ENCODE measurements at places on chromosomes 5 and 9.

DNA sequence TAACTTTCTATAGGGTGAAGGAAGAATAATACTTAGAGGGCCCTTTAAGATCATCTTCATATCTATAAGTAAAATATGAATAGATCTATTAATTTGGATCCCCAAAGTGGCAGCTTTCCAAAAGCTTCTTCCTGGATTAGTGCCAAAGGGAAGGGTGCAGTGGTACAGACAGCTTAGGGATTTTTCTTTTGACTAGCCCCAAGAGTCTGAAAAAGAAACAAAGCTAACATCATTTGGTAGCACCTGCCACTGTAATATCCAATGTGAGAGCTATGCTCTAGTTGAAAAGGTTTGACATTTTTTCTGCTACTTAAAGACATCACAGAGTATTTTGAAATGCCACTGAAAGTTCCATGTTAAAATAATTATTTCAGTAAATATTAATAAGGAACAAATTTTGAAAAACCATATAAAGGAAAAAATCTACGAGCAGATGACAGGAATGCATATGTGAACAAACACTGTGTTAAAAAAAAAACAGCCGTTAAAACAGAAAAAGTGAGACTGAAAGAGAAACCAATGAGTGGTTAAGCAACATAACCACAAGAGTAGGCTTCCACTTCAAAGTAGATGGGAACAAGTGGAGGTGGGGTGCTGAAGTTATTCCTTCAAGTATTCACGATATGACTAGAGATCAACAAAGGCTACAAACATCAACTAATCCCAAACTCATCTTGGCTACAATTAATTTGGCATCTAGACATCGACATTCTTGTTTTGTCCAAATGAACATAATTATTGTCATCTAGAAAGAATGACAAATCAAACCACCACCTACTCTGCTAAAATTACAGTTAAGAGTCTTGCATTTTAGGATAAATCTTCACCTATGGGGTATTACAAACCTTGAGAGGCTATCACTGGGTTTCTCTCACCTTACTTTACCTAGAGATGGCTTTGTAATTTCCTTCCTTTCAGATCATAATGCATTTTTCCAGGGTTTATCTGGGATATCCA is 137.5 kb downstream of the CPLANE1 start:
- no peak for DNase-seq

DNA sequence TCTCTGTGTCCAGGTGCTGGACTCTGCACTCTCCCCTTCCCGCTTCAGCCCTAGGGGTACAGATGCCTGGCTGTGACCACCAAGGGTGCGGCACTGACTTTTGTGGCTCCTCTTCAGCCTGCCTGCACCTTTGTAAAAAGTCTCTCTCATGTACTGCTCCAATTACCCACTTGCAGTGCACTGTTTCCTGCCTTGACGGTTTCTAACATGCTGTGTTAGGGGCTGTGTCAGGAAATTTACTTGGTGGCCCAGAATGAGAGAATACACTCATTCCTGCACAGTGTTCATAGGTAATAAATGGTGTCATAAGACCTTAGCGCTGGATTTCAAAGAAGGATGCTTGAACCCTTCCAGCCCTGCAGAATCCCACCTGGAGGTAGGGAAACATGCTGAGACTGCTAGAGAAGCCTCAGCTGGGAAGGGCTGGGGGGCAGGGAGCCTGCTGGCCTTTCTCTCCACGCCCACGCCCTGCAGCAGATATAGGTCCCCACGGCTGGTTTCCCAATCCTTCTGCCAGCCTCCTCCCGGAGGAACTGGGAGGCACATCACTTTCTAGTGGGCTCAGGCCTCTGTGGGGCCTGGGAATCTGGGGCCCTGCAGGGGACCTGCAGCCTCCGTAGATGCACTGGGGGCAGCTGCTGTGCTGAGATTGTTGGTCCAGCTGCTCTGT is 17.6 kb upstream of the HRH2 start:
- DNase-seq = no peak

- no peak for DNase-seq
Observed at GRCh38 chr9:110124439-110124838, 83.5 kb downstream of the C9orf152 start.

- no peak for DNase-seq
Observed at GRCh38 chr9:126147186-126147935, 179.3 kb upstream of the MVB12B start.

DNA sequence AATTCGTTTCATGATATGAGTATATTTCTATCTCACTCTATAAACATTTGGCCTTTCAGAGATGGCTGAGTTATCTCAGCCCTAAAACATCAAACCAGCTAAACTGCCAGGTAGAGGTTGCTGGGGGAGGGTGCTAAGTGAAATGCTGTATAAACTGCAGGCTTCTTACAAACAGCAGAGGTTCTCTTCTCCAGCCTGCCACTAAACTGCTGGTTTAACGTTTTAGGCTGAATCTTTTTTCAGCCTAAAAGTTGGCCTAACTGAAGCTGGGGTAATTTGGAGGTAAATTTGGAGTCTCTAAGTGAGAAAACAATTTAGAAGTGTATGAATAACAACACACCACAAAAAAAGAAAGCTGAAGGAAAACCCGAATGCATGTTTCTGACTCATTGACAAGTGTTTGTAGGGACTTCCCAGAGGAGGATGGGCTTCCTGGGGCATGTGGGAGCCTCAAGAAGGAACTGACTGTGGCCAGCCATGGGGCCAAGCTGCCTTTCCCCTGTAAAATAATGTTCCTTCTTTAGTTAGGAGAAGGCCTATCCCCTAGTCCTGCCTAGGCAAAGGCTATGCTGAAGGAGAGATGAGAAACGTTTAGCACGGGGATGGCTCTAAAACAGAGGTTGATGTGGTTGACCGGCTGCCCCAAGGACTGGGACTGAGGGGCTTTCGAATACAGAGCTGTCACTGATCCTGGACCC is 44.3 kb downstream of the SLC28A3 start:
- no peak for DNase-seq

DNA sequence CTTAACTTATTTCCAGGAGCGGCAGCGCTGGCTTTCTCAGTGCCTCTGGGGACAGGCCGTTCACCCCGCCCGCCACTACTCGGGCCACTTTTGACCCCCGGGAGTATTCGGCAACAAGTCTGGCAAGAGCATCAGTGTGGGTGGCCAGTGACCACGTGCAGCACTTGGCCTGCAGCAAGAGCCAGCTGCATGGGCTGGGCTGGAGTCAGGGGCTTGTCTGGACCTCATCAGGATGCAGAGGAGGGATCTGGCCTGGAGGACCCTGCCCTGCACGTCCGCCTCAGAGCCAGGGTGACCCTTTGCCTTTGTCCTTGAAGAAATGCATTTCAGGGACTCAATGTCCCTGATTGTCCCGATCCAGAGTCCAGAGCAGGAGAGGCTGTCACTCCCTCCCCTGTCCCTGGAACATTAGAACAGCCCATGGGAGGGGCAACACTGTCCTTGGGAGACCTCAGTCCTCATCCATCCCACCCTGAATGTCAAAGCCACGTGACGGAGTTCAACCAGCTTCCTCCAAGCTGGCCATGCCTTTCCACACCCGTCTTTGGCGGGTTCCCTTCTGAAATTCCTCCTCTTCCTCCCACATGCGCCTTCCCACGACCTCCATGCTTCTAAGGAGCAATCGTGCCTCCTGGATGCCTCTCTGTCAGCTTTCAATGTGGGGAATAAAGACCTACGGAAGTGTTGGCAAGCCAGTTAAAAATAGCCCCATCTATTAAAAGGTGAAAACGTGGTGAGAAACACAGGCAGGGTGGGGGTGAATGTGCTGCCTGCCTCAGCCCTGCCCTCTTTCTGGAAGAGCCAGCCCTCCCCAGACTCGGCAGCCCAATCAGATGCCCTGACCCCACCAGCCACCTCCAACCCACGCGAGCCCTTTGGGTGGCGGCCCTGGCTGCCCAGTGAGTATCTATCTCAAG is 99.0 kb downstream of the OLFM1 start:
- no peak for DNase-seq

DNA sequence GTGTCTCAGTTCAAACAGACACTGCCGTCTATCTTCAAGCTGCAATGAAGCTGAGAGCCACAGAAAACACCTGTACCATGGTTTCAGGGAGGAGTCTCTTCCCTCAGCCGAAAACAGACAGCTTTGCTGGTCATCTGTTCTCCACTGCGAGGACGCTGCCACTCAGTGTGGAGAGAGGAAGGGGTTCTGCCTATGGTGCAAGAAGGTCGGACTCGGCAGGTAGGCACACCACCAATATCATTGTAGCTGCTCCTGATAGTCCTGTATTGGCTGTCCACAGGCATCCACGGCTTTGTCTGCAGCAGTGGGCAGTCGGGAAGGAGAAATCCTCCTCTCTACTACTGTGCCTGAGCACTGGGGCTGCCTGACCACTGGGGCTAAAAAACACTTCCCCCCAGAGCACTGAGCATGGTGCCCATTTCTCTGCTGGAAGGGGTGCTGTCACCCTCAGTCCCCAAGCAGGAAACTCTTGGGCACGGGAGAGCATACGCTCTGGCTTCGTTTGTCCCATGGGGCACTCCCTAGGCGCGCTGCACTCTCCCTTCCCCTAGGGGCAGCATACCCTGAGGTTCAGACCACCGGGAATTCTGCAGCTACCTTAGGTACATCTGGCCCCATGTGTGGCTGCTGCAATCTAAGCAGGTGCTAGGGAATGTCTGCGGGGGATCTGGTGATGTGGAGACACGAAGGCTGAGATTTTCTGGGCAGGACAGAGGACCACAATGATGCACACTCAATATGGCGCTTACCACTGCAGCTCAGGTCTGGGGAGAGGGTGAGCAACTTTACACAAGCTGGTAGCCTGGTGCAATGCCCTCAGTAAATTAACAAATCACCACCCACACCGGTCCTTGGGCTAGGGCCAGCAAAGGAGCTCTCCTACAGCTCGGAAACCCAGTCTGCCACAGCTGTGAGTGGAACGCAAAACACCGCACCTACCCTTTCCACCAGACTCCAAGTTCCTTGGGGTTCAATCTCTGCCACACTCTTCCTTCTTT is 880.9 kb upstream of the SEMA6A start:
- DNase-seq = no peak

GRCh38 chr5:961002-961710 is 47.4 kb upstream of the NKD2 start:
- no peak for DNase-seq

DNA sequence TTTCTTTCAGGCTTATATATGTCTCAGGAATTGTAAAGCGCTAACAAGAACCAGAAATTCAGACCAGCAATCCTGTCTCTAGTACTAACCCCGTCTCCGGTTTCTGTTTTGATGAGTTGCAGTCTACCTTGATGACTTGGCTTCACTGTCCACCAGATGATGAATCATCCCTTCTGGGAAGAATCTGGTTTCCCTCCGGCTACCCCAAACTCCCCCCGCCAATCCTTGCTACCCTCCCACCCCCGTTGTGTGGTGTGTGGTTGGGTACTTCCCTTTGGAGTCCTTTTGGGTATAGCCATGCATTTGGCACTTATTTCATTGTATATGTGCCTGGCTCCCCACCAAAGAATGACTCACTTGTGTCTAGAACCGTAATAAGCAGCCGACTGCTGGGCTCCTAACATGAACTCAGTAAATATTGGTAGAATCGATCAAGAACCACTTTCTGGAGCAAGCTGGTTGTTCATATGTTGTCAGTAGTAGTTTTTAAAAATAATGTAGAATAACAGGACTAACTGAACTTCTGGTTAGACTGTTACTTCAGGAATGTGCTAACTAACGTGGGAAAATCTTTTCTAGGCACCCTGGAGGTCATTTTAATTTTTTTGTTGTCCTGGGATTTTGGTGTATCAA is 8.3 kb upstream of the TGFBI start:
- peak; percentile 80 for DNase-seq

- DNase-seq = peak; percentile 25
Observed at GRCh38 chr9:97518909-97519307, 17.4 kb downstream of the TMOD1 start.

DNA sequence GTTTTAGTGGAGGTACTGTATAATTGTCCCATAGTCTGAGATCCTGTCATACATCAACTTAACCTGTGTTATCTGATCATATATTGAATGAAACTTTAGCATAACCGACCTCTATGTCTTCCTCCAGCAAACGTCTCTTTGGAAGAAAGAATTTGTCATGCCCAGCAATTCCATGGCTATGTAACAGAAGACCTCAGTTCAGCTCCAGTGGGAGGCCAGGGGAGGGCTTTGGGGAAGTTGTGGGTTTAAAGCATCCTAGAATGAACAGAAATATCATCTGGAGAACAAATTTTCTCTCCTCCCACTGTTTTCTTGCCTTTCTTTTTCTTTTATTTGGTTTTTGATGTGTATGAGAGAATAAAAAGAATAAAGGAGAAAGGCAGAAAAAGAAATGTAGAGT is 164.5 kb downstream of the GAS1 start:
- no peak for DNase-seq

DNA sequence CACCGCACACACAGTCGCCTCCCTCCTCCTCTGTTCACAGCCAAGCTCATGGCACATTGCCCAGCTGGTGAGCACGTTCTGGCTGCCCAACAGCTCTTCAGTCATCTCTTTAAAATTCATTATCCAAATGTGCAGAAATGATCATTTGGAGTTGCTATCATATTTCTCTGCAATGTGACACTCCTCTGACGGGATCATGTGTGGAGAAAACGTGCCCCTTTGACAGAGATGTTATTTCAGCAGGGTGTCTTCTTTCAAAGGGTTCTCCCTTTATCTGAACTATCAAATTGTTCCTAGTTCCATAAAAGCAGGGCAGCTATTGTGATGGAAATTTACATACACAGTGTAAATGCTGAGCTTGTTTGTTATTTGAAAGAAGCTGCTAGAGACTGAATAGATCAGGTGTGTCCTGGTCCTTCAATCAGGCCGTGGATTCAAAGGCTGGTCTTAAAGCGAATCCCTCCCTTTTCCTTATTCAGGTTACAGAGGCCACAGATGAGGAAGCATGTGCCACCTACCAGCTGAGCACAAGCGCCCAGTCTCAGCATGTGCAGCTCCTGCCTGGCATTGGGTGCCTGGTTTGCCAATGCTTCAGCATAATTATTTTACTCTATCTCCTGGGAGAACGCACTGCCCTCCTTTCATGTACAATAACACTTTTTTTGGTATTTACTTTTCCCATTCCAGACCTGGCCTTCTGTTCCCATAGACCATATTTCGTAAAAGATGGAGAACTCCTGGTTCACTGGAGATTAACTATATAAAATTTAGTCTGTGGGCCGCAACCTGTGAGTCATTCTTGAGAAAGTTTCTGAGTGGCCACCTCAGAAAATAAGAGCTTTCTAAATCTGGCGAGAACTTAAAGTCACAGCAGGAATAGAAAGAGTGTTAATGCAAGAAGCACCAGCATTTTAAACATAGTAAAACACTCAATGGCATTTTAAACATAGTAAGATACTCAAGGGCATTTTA is 433.7 kb downstream of the ENC1 start:
- peak; percentile 99 for DNase-seq

- DNase-seq = no peak
Observed at GRCh38 chr5:131194725-131195124, 24.0 kb downstream of the LYRM7 start.

GRCh38 chr5:29051509-29051908 is 2013.1 kb upstream of the CDH9 start:
- DNase-seq = no peak

DNA sequence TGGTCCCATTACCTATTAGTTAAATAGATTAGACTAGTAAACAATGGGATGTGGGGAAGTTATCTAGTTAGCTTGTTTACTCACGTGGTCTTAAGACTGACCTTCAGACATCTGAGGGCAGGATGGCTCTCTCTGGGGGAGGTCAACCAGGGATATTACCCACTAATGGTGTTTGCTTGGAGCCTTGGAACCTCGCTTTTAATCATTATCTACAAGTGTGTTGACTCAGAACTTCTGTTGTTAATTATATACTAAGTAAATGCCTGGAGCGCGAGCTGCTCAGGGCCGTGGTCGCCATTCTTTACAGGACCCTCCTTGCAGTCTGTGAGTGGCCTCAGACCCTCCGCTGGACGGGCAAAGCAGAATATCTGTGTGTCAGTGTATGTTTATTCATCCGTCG is 48.5 kb upstream of the ZNF354A start:
- no peak for DNase-seq

All from NCI-H2029 treated with DMSO at 0.1 percent for 48 hours (cell line).